Fibroblast of skin of left biceps (primary cell): ENCODE measurements at places on chromosomes 3 and 15.

DNA sequence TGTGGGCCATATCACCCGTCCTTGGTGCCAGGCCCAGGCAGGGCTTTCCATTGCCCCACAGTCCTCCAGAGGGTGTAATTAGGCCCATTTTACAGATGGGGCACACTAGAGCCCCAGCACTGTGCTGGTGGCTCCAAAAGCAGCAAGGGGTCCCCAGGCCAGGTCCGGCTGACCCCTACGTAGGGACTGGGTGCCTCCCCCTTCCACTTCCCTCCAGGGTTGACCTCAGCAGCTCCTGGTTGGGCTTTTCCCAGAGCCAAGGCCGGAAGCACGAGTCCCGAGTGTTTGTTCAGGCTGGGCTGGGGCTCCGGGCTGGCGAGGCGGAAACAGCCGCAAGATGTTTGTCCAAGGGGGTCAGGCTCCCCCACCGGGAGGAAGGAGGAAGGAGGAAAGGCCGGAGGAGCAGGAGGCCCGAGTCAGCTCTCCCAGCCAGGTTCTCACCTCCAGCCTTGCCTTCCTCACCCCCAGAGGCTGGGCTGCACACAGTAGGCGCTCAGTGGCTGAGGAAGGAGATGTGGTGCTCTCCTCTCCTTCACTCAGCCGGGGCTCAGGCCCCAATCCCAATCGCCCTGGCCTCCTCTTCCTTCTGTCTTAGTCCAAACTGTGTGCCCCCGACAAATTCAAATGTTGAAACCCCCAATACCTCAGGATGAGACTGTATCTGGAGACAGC, 17.1 kb upstream of the PLXND1 start:
- no peak for DNase-seq

GRCh38 chr15:43920254-43920600, 93.4 kb downstream of the WDR76 start:
- no peak for DNase-seq

DNA sequence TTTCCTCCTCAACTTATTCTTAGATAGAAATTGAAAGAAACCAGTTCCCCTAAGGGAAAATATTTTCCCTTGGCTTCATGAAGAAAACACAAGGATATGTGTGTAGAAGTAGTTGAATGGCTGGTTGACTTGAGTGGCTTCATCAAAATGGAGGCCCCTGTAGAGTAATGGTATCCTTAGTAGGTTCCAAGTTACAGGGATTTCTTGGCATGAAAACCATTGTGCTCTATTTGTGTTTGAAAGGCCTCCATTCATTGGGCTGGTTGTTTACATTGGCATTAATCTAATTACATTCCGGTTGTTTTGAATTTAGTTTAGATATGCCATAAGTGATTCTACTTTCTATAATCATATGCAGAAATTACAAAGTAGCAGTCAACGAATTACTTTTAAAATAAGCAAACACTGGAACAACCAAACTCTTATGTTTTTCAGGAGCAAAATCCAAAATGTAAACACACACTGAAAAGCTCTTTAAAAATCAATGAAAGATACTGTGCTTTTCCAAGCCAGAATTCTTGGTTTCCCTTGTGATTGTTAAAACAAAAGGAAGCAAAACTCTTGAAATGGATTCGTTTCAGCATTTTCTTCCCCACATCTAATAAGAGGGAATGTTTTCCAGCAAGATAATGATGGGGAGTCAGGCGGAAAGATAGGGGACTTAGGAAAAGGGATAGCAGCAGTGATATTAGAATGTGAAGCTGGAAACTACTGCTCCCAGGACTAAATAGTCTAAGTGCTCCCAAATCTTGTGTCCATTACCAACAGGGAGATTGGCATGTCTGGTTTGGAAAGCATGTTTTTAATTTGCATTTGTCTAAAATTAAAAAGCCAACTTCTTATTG, 77.0 kb downstream of the EPHA3 start:
- no peak for DNase-seq

DNA sequence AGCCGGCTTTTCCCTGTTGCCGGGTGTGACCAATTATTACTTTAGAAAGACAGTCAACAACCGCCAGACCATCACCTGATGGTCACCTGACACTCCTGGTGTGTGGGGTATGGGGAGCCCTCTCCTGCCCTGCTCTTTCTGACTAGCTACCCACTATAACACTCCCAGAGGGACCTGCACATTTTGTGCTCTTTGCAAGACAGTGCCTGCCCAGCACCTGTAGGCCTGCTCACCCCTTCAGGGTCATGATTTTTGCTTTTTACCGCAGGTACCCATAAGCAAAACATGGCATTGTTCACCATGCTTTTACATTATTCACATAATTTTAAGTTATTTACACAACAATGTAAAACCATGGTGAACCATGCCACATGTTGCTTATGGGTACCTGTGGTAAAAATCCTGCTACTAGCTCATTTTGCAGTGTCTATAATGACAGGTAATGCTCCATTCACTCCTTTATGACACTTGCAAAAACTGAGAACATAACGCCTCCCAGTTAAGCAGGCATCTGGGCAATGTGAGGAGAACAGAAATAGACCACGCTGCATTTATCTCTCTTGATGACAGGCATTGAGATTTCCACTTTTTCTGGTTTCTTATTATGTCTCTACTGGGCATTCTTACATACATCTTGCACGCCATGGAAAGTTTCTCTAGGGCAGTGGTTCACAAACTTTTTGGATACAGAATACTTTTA, 9.9 kb downstream of the CCRL2 start:
- DNase-seq, result no peak

GRCh38 chr3:34284959-34285826, 486.8 kb downstream of the PDCD6IP start:
- DNase-seq, result no peak

DNA sequence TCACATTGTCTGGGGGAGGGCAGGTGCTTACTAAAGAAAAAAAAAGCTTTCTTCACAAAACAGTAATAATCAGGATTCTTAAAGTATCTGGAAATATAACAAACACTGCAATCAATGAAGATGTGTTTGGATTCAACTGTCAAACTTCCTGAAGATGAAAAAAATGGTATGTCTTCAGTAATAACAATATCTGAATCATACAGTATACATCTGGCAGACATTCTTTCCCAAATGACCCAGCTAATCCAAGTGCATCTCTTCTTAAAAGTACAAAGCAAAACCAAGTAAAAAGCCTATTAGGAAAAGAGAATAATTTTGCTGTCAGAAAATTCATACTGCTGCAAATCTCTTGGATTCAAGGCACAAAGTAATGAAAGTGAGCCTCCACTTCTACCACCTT, 145.0 kb upstream of the MCTP2 start:
- peak; percentile 53 for DNase-seq

DNA sequence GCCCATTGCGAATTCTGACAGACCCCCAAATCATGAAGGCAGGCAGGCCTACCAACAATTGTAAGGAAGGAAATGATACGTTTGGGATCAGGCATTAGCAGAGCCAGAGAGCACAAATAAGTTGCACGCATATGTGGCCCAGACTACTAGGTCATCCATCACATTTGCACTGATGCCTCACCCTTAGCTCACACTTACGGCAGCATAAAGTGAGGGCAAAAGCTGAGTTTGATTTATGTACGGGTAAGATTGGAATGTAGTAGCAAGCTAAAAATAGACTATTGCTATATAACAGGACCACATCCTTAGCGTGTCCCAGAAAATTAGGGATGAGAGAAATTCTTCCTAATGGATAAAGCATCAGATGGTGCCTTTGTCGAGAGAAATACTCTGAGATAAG, 58.6 kb downstream of the QTRT2 start:
- DNase-seq, result peak; percentile 36

DNA sequence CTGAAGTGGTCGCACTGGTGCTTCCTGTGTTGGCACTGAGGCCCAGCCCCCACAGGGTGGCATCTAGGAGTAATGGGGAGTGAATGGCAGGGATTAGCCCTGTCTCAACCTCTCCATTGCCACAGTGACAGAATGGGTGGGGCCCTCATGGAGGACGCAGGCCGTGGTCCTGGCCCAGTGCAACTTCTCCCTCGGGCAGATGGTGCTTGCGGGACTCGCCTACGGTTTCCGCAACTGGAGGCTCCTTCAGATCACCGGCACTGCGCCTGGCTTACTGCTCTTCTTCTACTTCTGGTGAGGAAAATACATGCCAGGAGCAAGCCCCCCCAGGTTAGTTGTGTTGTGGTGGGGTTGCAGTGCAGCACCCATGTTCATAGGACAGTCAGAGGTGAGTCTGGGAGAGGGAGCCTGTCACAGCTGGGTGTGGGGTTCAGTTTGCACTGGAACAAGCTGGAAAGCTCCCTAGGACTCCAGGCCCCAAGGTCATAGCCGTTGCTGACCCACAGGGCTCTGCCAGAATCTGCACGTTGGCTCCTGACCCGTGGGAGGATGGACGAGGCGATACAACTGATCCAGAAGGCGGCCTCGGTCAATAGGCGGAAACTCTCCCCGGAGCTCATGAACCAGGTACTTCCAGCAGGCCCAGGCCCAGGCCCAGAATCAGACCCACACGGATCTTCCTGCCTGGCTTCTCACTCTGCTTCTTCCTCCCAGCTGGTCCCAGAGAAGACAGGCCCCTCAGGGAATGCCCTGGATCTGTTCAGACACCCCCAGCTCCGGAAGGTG, 7.0 kb upstream of the SLC22A14 start:
- DNase-seq, result no peak

- DNase-seq, result no peak
These were observed 42.8 kb upstream of the PTPRG start for GRCh38 chr3:61518590-61518989.

- DNase-seq, result no peak
These were observed 49.9 kb downstream of the NMD3 start for GRCh38 chr3:161270991-161271390.

GRCh38 chr3:51075221-51075775, 309.8 kb upstream of the MANF start:
- DNase-seq, result no peak

DNA sequence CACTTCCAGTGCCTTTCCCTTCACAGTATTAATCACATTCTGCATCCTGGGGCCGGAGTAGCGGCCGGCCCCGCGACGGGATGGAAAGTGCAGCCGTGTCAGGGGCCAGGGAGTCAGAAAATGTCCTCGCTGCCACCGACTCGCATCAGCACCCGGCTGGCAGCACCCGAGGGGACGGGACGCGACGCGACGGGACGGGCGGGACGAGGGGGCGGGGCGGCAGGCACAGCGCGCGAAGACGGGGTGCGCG, 353 bp downstream of the ATG3 start:
- no peak for DNase-seq

DNA sequence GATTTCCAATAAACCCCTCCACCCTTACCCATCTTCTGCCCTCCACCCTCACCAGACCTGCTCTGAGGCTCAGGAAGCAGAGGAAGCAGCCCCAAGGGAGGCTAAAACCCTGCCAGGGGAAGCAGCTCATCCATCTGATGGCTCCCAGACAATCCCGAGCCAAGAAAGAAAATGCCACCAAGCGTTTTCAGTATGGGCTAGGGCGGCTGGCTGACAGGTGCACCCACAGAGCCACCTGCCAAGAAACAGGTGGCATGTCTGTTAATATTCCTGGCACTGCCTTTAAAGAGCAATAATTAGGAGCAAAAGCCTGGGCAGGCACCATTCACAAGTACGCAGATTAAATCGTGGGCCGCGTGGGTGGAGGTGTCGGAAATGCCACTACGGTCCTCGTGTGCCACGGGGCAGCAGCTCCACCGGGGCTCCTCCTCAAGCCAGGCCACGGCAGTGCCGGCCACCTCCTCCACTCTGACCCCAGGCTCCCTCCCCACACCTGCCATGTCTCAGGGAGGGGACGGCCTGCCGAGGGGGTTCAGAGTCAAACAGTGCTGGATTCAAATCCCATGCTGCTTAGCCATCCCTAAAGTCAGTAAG, 23.9 kb upstream of the GRIP2 start:
- DNase-seq, result no peak

DNA sequence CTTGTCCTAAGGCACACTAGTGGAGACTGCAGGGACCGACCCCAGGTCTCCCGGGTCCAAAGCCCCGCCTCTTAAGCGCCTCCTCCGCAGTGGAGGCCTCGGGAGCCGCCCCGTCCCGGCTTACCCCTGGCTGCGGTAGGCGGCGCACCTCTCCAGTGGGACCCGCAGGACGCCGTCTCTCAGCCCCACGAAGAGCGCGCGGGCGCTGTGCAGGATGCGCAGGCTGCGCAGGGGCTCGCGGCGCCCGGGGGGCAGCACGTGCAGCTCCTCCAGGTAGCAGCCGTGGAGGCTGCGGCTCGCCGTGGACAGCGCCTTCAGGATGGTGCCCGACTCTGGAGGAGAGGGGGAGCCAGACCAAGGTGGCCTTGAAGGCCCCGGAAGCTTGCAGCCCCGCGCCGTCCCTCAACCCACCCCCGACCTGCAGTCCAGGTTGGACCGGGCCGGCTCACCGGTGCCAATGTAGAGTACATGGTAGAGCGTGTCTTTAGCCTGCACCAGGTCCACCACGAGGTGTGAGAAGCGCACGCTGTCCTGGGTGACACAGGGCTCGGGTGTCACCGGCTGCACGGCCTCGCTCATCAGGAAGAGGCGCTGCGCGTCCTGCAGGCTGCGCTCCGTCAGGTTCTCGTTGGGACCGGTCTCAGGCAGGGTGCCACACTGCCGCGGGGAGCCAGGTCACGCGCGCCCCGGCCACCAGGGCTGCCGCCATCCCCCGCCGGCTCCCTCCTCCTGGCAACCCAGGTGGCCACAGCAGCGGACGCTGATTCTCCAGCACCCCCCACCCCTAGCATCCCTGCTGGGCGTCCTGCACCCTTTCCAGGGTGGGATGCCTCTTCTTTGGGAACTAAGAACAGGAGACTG, 105.5 kb downstream of the SEMA5B start:
- DNase-seq, result no peak

- no peak for DNase-seq
These were observed 64.4 kb downstream of the GAP43 start for GRCh38 chr3:115687721-115688120.

GRCh38 chr3:42159147-42159546, 68.0 kb downstream of the TRAK1 start:
- DNase-seq, result no peak

DNA sequence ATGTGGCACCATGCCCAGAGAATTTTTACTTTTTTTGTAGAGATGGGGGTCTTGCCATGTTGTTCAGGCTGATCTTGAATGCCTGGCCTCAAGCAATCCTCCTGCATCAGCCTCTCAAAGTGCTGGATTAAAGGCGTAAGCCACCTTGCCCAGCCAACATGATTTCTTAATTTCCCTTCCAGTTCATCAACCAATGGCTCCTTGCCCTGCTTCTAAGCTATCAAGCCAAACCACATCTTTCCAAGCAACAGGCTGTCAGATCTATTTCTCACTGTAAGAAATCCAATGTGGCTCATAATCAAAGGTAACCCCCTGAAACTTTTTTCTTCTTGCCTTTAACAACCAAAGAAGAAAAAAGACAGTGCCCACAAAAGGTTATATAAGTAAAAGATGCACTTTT, 204.2 kb upstream of the ICE2 start:
- no peak for DNase-seq

- DNase-seq, result no peak
These were observed 230.3 kb upstream of the RGMA start for GRCh38 chr15:93319121-93319814.

GRCh38 chr3:172398484-172398883, 49.8 kb downstream of the GHSR start:
- DNase-seq, result no peak

GRCh38 chr3:87076946-87077345, 86.0 kb upstream of the VGLL3 start:
- peak; percentile 38 for DNase-seq

GRCh38 chr3:140334132-140334929, 343.5 kb upstream of the TRIM42 start:
- DNase-seq, result no peak

- DNase-seq, result no peak
These were observed 89.3 kb downstream of the OXNAD1 start for GRCh38 chr3:16354291-16354690.
